ENCODE measurements at places on chromosomes 3 and 15. TPM values are rescaled to one million over a fixed set of nuclear protein-coding genes. Genes with fewer than 3 reads are reported as not detected.

DNA sequence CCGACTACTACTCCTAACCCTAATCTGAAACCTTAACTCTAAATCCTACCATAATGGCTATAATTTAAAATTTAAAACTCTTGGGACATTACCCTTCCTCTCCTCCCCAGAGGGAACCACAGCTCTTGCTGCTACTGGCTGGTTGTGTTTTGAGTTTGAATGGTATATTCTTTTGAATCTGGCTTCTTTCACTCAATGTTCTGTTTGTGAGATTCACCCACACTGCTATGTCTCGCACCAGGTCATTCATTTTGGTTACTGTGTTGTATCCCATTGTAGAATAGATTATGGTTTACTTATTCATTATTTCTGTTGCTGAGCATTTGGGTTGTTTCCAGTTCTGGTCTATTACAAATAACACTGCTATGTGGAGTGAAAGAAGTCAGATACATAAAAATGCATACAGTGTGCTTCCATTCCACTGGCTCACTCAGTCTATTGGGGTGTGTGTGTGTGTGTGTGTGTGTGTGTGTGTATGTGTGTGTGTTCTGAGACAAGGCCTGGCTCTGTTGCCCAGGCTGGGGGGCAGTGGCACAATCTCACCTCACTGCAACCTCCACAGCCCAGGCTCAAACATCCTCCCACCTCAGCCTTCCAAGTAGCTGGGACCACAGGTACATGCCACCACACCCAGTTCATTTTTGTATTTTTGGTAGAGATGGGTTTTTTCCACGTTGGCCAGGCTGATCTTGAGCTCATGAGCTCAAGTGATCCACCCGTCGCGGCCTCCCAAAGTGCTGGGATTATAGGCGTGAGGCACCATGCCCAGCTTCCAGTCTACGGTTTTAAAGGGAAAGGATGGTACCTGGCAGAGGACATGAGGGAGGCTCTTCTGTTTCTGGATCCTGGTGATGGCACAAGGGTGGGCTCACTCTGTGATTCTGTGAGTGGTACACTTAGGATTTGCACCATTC is 19.2 kb upstream of the SYNM start:
- ATAC-seq = no peak

HCN4 gene
- total RNA-seq = not detected

ZSCAN29 gene
- 20.6 TPM for total RNA-seq

GRCh38 chr15:80090041-80090440 is 30.6 kb downstream of the ZFAND6 start:
- no peak for ATAC-seq

MESP1 gene
- 2.1 TPM for total RNA-seq

- no peak for ATAC-seq
These were observed 181.9 kb downstream of the SV2B start for GRCh38 chr15:91281947-91282346.

KBTBD13 gene
- total RNA-seq = not detected

DNA sequence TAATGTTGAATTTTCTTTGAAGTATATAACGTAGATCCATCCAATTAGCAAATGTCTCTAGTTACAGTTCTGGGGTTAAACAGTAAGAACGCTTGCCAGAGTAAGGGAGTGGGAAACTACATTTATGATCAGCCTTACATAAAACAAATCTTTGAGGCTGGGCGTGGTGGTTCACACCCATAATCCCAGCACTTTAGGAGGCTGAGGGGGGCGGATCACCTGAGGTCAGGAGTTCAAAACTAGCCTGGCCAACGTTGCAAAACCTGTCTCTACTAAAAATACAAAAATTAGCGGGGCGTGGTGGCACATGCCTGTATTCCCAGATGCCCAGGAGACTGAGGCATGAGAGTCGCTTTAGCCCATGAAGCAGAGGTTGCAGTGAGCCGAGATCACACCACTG is 50.1 kb upstream of the GATM start:
- ATAC-seq = no peak

CD200R1 gene
- total RNA-seq = 6.7 TPM

- ATAC-seq = no peak
These were observed 25.1 kb downstream of the SSUH2 start for GRCh38 chr3:8619548-8619947.

ZNF197 gene
- 8.4 TPM for total RNA-seq

- ATAC-seq = no peak
These were observed 3.4 kb upstream of the SEC22A start for GRCh38 chr3:123198372-123198771.

- ATAC-seq = no peak
These were observed 15.1 kb downstream of the U2SURP start for GRCh38 chr3:143016321-143016972.

LDHAL6B gene
- not detected for total RNA-seq

- no peak for ATAC-seq
These were observed 5.1 kb downstream of the HHATL start for GRCh38 chr3:42697289-42698051.

LRTM1 gene
- not detected for total RNA-seq

GRCh38 chr3:52890735-52891134 is 6.6 kb downstream of the STIMATE start:
- ATAC-seq = peak; percentile 51

NR1I2 gene
- total RNA-seq = 0.82 TPM

- no peak for ATAC-seq
These were observed 272.5 kb downstream of the THSD4 start for GRCh38 chr15:71387810-71388209.
